Pulmonary artery endothelial cell (primary cell): ENCODE measurements at places on chromosomes 13 and 19. TPM values are rescaled to one million over a fixed set of nuclear protein-coding genes. Genes with fewer than 3 reads are reported as not detected.

DNA sequence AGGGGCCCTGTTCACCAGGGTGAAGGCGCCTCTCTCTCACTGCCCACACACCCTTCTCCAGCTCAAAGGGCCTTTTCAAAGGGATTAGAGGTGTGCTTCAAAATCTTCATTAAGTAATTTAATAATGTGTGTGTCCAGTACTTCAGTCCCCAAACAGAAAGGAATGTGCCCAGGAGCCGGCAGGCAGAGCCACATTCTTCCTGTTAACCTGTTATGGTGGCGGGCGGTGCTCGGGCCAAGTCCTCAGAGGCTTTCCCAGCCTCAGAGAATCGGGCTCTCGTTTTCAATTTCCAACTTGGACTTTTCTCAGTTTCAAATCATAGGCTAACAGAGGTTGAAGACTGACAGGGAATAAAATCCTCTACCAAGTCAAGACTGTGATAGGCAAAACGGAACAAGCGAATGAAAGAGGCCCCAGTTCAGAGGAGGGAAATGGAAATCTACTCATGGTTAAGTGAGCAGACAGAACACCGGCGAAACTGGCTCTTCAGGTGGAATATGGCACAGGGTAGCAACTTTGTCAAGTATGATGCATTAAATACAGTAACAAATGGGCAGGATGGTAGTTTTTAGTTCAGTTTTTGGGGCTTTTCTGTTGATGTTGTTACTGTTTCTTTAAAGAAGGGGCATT lies 68.6 kb downstream of the FOXO1 start:
- no peak for DNase-seq

Gene ZNF540
- 0.13 and 0.42 TPM in 2 replicates for total RNA-seq

DNA sequence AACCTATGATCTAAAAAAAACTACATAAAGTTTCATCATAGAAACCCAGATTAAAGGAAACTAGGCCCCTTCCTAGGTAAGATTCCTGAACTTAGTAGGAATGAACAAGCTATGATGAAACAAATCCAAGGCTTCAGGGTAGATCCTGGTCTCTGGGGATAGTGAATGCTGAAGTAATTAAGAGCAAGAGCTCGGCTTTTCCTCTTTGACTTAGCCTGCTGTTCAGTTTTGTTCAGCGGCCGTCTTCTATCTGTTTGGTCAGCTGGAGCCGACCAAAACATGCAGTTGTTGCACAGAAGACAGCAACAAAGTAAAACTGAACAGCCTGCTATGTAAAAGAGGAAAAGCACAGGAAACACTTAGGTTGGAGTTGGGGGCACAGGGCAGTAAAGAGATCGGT lies 44.1 kb upstream of the RFXAP start:
- no peak for DNase-seq

GRCh38 chr13:97435794-97436193 lies 1.8 kb downstream of the RAP2A start:
- DNase-seq, result no peak

GRCh38 chr13:25175026-25175425 lies 2.9 kb upstream of the AMER2 start:
- no peak for DNase-seq

Gene SCN1B
- 13.8 and 19.5 TPM in 2 replicates for total RNA-seq

GRCh38 chr13:61857198-61857597 lies 441.5 kb upstream of the PCDH20 start:
- DNase-seq, result no peak

- no peak for DNase-seq
Measured at GRCh38 chr19:4829001-4829712, 2.4 kb downstream of the TICAM1 start.

- no peak for DNase-seq
Measured at GRCh38 chr19:10586396-10586795, 716 bp downstream of the AP1M2 start.

Gene ATP4B
- total RNA-seq, result 0.07 and 0.13 TPM in 2 replicates

DNA sequence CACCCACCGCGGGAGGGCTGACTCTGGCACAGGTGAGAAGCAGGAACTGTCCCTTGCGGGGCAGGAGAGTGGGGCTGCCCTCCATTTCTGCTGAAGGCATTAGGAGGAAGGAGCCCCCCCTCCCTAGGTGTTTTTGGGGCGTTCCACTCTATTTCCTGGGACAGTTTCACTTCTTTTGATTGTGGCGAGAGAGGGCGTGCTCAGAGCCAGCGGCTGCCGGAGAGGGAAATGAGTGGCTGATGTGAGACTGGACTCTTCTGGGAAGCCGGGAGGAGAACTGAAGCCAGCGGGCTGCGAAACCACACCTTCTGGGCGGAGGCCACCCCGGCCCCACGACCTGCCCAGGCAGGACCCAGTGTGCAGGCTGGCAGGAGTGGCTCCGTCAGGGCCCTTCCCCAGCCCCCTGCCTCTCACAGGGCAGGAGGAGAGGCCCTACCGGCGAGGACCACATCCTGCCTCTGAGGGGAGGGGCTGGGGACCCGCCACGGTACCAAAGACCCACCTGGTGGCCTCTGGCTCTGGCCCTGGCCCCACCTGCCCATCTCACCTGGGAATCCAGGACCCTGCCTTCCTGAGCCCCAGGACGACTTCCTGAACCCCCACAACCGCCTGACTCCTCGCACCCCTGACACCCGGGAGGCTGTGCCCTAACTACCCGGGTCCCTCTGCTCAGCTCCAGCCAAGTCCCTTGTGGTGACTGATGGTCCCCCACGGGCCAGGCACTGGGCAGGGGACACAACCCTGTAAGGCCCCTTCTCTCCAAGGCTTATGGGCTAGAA lies 25.9 kb downstream of the MPND start:
- DNase-seq, result no peak

Gene ETV2
- 0.11 and 0.46 TPM in 2 replicates for total RNA-seq

DNA sequence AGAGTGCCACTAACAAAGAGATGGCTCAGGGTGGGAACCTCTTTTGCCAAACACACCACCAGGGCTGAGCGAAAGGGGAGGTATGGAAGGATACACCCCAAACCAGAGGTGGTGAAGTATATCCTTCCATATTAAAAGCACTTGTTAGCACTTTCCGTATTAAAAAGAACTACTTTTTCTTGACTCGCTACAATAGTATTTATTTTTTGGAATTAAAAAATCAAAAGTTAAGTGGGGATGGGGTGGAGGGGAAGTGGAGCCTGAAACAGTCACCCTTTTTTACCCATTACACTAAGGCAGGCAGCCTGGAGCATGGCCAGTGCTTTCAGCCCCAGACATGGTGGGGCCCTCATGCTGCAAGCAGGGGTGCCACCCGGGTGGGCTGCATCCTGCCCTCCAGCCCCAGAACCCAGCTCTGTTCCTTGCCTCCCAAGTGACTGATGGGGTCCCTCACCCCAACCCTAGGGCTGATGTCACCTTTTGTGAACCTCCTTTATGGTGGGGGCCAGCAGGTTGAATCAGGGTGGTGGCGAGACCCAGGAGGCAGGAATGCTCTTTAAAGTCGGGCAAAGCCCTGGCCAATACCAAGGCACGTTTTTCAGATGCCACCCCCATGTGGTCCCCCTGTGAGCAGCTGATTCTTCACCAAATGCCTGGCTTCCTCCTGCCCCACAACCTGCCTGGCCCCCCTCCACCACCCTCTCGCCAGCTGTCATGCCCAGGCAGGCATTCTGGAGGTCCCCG lies 31.0 kb downstream of the LYL1 start:
- DNase-seq, result no peak

DNA sequence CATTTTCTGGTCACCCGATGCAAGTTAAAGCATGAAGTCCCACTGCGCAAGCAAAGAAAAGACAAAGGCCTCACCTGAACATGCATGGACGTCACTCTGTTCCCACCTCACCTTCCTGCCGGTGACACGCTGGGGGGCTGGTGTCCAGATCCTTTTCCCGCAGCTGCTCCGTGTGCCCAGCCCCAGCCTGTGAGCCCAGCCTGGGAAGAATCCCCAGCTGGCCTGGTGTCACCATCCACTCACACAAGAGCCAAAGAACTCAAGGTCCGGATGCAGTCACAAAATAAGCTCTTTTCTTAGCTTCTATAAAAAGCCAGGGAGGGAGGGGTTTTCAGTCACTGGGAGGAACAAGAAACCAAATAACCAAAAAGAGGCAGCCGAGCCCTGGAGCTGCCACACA lies 249.9 kb downstream of the COL4A1 start:
- DNase-seq, result no peak

GRCh38 chr19:1433119-1434039 lies 4.8 kb upstream of the RPS15 start:
- DNase-seq, result no peak

DNA sequence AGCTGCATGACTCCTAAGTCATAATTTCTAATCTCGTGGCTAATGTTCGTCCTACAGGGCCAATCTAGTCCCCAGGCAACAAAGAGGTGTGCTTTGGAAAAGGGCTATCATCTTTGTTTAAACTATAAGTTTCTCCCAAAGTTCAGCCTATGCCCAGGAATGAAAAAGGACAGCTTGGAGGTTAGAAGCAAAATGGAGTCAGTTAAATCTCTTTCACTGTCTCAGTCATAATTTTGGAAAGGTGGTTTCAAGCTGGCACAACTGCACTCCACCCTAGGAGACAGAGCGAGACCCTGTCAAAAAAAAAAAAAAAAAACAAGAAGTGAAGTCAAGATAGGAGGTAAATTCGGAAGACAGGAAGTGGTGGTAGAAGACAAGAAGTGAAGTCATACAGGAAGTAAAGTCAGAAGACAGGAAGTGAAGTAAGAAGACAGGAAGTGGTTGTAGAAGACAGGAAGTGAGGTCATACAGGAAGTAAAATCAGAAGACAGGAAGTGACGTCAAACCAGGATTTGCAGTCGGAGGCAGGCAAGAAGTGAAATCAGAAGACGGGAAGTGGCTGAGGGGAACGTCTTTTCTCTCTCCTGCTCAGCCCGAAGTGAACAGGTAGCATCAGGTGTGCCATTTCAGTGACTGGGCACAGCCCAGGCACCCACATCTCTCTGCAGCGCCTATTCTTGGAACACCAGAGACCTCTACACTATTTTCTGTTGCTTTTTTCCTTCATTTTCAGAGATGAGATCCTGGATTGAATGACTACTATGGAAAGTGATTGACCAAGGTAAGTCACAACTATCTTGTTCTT lies 32.2 kb downstream of the GP6 start:
- DNase-seq, result no peak

Gene ZBTB32
- not detected in 2 replicates for total RNA-seq

Gene YJEFN3
- total RNA-seq, result 0.13 and 0.28 TPM in 2 replicates

Gene MEIS3
- 0.07 TPM in 1 of 2 replicates, not detected in the other for total RNA-seq

- no peak for DNase-seq
Measured at GRCh38 chr13:110407531-110407930, 100.4 kb downstream of the COL4A2 start.

DNA sequence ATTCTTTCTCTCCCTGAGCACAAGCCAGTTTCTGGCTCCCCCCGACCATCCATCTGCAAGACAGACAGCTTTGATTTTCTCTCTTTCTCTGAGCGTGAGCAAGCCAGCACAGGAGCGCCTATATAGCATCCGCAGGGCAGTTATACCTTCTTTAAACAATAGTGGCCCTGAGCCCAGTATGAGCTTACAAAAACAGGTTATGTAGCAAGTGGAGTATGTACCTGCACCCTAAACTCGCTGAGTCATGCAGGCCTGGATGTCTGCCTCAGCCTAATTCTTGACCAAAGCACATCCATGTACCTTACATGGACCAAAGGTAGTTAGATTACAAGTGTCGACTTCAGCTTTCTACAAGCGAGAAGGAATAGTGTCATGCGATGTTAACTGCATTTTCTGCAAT lies 61.7 kb downstream of the RAP2A start:
- no peak for DNase-seq

- no peak for DNase-seq
Measured at GRCh38 chr19:5693195-5694166, 3.4 kb downstream of the RPL36 start.

GRCh38 chr19:48443256-48443655 lies 2.5 kb upstream of the GRWD1 start:
- no peak for DNase-seq

- DNase-seq, result no peak
Measured at GRCh38 chr19:47895165-47895782, 9.2 kb upstream of the SULT2A1 start.

- DNase-seq, result no peak
Measured at GRCh38 chr13:85671336-85671735, 127.9 kb downstream of the SLITRK6 start.

DNA sequence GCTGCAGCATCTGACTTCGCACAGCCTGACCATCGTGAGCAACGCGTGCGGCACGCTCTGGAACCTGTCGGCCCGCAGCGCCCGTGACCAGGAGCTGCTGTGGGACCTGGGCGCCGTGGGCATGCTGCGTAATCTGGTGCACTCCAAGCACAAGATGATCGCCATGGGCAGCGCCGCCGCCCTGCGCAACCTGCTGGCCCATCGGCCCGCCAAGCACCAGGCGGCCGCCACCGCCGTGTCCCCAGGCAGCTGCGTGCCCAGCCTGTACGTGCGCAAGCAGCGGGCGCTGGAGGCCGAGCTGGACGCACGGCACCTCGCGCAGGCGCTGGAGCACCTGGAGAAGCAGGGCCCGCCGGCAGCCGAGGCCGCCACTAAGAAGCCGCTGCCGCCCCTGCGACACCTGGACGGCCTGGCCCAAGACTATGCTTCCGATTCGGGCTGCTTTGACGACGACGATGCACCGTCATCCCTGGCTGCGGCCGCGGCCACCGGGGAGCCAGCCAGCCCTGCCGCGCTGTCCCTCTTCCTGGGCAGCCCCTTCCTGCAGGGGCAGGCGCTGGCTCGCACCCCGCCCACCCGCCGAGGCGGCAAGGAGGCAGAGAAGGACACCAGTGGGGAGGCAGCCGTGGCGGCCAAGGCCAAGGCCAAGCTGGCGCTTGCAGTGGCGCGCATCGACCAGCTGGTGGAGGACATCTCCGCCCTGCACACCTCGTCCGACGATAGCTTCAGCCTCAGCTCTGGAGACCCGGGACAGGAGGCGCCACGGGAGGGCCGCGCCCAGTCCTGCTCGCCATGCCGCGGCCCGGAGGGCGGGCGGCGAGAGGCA lies 13.6 kb downstream of the C19orf25 start:
- DNase-seq, result no peak
